ENCODE measurements at places on chromosomes 16 and 17.

GRCh38 chr16:67822511-67822910 lies 15.8 kb downstream of the TSNAXIP1 start:
- DNase-seq: no peak

DNA sequence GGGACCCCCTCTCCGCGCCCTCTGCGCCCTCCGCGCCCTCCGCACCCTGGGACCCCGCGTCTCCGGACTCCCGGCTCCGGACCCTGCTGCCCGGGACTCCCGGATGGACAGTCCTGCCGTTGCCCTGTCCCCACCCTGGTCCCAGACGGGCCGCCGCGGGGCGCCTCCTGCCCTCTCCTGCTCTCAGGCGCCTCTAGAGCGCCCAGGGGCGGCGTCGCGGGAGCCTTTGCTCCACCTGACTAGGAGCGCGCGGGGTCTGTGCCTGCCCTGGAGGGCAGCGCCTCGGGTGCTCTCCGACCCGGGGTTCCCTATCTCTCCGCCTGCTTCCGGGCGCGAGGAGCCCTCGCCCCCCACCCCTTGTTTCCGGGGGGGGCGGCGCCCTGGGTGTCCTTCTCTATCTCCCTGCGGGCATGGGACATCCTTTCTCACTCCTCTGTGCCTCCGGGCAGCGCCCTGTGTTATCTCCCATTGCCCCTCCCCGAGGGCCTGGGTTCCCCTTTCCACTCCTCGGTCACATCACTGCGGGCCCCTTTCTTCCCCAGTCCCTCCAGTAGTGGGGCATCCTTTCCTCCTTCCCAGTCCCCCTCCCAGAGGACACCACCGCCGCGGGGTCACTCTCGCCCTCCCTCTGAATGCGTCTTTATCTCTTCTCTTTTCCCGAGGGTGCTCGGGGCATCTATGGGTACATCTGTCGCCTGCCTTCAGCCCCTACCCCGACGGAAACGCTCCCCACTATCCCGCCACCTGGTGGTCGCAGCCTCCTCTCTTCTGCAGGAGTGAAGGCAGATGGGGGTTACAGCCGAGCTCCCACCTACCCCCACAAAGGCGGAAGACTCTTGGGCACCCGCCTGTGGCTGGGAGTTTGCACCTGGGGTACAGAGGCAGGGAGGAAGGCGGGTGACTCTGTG lies 875 bp downstream of the PRKCB start:
- DNase-seq: no peak

GRCh38 chr16:69514356-69514755 lies 51.4 kb upstream of the NFAT5 start:
- DNase-seq: no peak

DNA sequence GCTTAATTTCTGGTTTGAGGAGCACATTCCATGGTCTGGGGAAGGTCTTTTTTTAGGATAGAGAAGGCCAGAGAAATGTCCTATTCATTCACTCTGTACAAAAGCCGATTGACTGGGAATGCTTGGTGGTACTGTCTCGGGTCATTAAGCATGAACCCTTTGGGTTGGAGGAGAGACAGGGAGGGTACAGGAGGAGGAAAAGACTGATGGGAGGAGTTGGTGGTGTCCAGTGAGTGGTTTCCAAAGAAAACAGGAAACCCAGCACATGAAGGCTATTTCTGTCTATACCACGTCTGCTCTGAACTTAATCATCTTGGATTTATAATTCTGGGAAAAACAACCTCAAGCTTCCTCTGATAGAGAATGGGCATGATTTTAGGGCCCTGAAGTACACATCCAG lies 111.9 kb downstream of the XYLT1 start:
- DNase-seq: peak; percentile 34

GRCh38 chr16:68607443-68607842 lies 37.7 kb upstream of the CDH3 start:
- DNase-seq: no peak

DNA sequence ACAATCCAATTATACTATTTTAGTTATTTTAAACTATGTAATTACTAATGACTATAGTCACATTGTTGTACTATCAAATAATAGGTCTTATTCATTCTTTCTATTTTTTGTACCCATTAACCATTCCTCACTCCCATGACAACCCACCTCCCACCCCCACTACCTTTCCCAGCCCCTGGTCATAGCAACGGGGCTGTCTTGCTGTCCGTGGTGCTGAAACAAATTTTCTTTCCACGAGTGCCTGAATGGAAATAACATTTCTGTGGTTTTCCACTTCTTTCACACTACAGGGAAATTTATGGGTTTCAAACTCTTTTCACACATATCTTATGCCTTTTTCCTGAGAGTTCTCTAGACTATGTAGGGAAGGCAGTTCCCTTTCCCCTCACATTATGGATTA lies 326.6 kb downstream of the PHKB start:
- no peak for DNase-seq

DNA sequence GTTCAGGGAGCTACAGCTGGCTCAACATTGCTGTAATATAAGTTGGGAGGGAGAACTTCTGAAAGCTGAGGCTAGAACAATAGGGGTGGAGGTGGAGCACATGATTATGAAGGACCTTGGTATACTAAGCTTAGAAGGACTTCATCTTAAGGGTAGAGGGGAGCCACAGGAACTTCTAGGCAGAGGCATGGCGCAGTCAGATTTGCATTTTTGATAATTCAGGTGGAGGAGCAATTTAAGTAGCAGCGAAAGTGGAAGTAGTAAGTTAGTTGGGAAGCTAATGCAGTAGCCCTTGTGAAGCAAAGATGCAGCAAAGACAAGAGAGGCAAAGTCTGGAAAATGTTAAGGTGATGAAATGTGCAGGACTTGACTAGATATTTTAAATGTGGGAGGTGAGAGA lies 144.1 kb downstream of the SPECC1 start:
- DNase-seq: no peak

- no peak for DNase-seq
Observed at GRCh38 chr17:82815790-82816305, 24.0 kb downstream of the ZNF750 start.

- no peak for DNase-seq
Observed at GRCh38 chr17:49698005-49698404, 9.8 kb downstream of the SLC35B1 start.

- DNase-seq: no peak
Observed at GRCh38 chr16:82810077-82810476, 183.3 kb downstream of the CDH13 start.

GRCh38 chr17:50919321-50920040 lies 53.3 kb upstream of the TOB1 start:
- no peak for DNase-seq

DNA sequence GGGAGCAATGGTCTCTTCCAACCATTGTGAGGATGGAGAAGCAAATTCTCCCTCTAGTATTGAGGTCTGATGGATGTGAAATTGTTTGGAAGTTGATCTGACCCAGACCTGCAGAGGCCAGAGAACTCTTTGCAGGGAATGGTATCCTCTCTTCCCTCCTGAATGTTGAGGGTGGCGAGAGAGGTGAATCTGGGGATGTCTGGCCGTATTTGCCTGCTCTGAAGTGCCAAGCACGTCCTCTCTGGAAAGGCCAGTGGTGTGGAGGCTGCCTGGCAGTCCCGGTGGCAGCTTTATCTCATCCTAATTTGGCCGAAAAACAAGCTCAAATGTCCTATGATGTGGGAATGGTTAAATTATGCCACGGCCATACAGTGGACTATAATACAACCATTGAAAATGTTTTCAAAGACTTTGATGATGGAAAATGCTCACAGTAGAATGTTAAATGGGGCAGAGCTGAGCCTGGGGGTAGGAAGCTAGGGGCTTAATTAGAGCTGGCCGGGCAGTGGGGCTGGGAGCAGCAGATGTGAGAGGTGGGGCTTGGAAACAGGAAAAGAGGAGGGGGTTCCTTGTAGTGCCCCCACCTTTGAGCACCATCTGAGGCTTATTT lies 30.8 kb downstream of the WSCD1 start:
- no peak for DNase-seq

- DNase-seq: no peak
Observed at GRCh38 chr17:66348584-66349165, 46.3 kb downstream of the PRKCA start.

DNA sequence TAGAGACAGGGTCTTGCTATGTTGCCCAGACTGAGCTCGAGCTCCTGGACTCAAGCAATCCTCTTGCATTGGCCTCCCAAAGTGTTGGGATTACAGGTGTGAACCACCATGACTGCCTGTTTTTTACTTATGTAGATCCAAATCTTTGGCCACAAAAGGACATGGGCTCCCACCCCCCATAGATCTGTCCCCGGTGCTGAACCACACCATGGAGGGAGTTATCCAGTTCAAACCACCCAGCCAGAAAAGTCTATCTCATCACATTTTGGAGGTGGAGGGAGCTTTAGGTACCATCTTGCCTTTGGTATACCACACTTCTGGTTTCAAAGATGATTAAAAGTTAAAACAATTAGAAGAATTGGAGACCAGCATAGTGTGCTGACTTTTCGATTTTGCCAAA lies 26.2 kb downstream of the SHISA9 start:
- DNase-seq: no peak

DNA sequence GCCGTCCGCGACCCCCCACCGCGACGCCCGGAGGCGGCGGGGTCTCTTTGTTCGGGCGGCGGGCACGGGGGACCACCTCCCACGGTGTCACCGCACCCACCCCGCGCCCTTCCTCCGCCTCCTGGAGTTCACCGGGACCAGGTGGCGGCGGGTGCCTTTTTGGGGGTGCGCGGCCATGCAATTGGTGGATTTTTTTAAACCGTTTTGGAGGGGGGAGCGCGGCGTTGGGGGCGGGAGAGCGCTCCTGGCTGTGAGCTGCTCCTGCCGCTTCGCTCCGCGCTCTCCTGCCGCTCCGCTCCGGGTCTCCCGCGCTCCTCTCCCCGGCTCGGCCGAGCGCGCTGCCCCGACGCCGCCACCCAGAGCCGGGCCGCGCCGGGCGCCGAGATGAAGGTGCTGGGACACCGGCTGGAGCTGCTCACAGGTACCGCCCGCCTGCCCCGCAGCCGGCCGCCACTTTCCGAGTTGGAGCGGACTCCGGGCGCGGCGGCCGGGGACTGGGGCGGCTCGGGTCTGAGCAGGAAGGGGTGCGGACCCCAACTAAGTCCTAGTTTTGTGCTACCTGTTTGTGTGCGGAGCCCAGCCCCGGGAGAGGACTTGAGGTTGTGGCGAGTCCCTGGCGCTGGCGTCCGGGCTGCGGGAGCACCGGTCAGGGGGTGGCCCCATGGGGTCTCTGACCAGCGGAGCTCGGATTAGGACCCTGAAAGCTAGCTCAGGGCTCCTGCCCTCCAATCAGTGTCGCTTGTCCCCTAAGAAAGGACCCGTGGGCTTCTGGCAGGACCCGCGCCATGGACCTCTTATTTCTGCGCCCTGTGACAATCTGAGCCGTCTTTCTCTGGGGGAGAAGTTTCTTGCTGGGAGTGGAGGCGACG lies 35.7 kb upstream of the NDRG4 start:
- no peak for DNase-seq

DNA sequence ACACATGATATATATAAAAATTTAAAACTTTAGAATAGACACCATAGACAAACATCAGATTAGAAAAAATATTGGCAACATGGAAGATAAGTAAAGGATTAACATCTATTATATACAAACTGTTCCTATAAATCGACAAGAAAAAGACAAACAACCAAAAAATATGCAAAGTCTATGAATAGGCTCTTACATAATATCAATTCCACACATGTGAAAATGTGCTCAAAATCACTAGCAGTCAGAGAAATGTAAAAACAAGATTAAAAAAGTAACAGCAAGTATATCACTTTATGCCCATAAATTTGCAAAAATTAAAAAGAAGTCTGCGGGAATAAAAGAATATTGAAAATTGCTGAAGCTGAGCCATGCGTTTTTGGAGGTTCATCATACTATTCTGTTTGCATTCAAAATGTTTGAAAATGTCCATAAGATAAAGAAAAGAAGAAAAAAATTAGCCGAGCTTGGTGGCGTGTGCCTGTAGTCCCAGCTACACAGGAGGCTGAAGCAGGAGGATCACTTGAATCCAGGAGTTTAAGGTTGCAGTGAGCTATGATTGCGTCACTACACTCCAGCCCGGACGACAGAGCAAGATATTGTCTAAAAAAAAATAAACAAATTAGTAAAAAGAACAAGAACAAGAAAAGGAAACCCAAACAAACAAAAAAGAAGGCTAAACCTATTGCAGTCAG lies 11.2 kb upstream of the ERN2 start:
- no peak for DNase-seq

DNA sequence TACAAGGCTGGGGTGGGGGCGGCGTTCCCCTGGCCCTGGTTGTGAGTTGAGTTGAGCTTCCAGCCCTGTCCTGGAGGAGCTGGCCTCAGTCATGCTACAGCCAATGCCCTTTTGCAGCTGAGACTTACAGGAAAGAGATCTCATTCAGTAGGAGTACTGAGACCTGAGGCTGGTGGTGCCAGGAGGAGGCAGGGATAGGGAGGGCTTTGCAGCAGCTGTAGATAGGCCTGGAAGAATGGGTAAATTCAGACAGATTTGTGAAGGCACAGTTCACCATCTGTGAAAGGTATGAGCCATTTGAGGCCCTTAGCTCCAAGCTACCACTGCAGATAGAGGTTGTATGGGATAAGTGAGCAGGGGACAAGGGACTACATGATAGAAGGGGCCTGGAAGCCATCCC lies 5.6 kb downstream of the STX4 start:
- DNase-seq: no peak

DNA sequence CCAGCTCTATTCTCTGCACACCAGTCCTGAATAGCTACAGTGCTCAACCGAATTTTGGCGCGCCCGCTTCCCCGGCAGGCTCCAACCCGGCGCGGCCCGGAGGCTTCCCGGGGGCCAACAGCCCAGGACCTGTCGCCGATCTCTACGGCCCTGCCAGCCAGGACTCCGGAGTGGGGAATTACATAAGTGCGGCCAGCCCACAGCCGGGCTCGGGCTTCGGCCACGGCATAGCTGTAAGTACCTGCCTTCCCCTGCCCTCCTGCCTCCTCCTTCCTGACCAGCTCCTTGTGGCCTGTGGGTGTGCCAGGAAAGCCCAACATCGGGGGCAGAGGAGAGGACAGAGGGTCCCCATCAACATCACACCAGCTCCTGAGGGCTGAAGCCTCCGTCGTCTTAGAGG lies 70.2 kb downstream of the CCDC182 start:
- no peak for DNase-seq

DNA sequence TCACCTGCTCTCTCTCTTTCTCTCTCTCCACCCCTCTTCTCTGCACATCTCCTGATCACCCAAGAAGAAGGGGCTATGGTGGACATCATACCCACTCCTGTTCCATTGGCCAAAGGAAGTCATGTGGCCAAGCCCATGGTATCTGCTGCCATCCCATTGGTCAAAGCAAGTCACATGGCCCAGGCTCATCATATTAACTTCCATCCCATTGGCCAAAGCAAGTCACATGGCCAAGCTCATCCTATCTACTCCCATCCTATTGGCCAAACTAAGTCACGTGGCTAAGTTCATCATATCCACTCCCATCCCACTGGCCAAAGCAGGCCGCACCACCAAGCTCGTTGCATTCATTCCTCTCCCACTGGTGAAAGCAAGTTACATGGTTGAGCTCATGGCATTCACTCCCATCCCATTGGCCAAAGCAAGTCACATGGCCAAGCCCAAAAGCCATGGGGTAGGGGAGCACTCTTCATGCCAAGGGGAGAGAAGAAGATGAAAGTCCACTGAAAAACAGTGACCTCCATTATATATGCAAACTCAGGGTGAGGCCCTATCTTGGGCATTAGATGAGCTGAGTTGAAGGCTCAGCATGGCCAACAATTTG lies 29.2 kb downstream of the SNX20 start:
- no peak for DNase-seq
